ENCODE measurements at places on chromosomes 2 and 18. TPM values are rescaled to one million over a fixed set of nuclear protein-coding genes. Genes with fewer than 3 reads are reported as not detected.
A peak's percentile ranks its signal among the peaks of the same experiment; 100 is the strongest.

Gene DPY30
- total RNA-seq, result 61.0 TPM

Gene DNER
- total RNA-seq, result 1.2 TPM

Gene NCKAP5
- 0.69 TPM for total RNA-seq

Gene SLC9A4
- total RNA-seq, result 7.6 TPM

Gene RFTN2
- total RNA-seq, result under 0.01 TPM

Gene PTGR3
- 4.3 TPM for total RNA-seq

Gene PROKR1
- not detected for total RNA-seq

Gene C2orf15
- 5.6 TPM for total RNA-seq

Gene MAL
- total RNA-seq, result 255 TPM

Gene RTP5
- total RNA-seq, result not detected

Gene NPAS2
- 22.1 TPM for total RNA-seq

Gene CD207
- not detected for total RNA-seq

Gene MC4R
- not detected for total RNA-seq

Gene PIK3C3
- total RNA-seq, result 88.2 TPM

Gene ADGRF3
- total RNA-seq, result not detected

Gene PARD3B
- 5.6 TPM for total RNA-seq

Gene IL1F10
- total RNA-seq, result not detected

Gene FEV
- not detected for total RNA-seq

Gene SATB2
- total RNA-seq, result 2.3 TPM

Gene INO80C
- 4.7 TPM for total RNA-seq

- DNase-seq, result no peak
Observed at GRCh38 chr2:240435948-240436682, 652 bp downstream of the GPC1 start.

DNA sequence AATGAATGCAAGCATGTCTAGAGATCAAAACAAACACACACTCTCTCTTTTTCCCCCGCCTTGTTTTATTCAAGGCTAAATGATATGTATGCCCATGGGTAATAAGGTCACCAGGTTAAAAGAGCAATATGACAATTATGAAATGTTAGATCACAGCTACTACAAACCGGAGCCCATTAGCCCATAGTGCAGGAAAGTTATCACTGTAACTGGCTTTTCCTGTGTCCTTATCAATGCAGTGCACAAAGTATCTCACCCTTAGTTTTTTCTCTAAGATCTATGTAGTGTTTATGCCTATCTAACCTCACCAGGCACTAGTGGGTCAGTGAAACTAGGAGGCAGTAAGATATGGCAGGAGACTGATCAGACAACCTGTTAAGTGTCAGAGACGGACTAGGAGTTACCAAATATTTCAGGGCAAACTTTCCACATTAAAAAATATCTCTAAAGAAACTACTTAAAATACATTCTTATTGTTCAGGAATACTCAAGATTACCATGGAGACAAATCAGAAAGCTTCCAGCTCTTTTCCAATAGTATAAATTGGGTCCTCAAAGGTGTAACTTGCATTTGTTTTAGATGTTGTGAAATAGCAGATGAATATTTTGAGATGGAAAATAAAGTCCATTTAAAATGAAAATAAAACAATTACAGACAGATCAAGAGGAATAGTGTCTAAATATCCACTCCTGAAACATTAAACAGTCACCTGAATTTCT, 282.2 kb downstream of the EXOC6B start:
- DNase-seq, result no peak

GRCh38 chr18:31773774-31774476, 13.2 kb upstream of the SLC25A52 start:
- DNase-seq, result no peak

DNA sequence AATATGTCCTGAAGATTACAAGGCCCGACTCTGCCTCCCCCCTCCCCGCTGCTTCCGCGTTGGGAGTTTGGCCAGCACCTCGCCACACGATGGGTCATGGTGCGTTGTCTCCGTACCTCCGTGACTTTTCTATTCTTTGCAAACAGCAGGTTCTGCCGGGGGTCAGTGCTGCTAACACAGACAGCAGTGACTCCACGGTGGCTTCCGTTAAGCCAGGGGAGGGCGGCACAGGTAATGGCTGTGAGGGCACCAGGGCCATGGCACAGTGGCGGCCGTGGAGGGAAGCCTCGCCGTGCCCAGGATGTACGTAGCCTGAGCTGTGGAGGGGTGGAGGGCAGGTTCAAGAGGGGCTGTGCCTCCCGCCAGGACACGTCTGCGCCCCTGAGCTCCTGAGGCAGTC, 115.5 kb downstream of the NFATC1 start:
- DNase-seq, result no peak

DNA sequence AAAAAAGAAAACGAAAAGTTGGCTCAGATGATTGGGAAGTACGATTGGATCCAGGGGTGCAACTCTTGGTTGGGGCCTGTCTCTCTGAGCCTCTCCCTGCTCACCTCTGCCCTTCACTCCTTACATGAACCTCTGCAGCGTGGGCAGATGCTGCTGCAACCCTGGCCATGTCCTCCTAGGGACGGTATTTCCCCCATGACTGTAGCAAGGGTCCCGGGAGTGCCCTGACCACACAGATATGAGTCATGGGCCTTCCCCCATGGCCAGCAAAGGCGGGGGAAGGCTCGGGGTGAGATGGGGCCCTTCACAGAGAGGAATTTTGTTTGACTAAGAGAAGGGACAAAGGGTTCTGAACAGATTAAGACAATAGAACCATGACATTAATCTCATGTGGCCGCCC, 129.0 kb downstream of the NCK2 start:
- peak; percentile 87 for DNase-seq

GRCh38 chr2:232537079-232537478, 2.4 kb upstream of the CHRNG start:
- no peak for DNase-seq

DNA sequence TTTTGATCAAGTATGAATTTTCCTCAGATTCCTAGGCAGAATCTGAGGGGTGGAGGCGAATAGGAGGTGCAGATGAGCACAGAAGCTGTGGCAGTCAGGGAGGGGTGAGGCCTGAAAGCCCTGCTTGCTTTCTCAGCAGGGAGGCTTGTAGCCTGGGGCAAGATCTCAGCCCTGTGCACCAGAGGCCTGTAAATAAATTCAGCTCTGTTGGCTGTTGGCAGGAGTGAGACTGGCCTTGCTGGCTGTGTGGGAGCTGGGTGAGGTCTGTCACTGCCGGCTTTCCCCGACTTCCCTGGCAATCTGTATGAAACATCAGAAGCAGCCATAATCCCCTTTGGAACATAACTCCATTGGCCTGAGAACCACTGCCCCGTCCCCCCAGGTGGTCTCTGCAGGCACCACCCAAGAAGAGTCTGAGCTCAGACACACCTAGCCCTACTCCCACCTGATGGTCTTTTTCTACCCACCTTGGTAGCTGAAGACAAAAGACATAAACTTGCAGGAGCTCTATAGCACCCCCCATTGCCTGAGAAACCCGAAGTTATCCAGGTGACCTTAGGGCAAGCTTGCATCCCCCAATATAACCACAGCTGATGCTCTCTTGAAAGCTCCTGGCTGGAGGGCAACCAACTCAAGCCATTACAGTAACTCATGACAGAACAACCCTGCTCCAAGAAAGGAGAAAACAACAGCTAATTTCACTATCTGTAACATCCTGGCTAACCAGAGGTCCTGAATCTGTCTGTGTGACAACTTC, 32.3 kb downstream of the EVA1A start:
- peak; percentile 45 for DNase-seq

- DNase-seq, result peak; percentile 31
Observed at GRCh38 chr2:213934560-213934959, 476.3 kb upstream of the VWC2L start.

GRCh38 chr2:47277987-47278386, 122.9 kb upstream of the STPG4 start:
- DNase-seq, result no peak

- DNase-seq, result no peak
Observed at GRCh38 chr18:63266888-63267790, 52.4 kb downstream of the BCL2 start.

GRCh38 chr18:2223849-2224248, 347.5 kb downstream of the METTL4 start:
- DNase-seq, result peak; percentile 60

DNA sequence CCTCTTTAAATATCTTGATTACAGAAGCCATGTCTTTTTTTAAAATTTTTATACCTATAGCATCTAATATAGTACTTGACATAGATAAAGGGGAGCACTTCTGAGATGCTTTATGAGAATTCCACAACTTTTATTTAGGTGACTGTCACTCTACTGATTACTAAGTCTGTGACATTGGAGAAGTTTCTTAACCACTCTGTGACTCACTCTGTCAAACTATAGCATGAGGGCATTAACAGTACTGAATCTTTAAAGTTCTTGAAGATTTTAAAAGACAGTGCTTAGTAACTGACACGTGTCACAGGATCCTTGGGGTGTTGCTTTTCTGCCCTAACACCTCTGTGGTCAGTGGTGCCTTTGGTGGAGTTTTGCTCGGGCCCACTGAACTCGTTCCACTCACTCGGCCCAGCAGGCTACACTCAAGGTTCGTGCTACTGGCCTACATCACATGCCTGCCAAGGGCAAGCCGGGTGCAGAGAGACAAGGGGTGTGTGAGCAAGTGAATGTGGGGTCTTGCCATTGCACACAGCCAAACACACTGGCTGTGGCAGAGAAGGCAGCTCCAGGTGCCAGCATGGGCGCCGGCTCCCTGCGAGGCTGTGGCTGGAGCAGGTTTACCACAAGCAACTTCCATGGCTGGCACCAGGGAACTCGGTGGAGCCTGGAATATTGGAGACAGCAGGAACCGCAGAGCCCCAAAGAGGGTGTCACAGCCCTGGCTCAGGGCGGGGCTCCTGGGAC, 734.0 kb upstream of the CDH7 start:
- DNase-seq, result no peak

- peak; percentile 62 for DNase-seq
Observed at GRCh38 chr2:181892799-181893435, 1.4 kb downstream of the ITPRID2 start.

DNA sequence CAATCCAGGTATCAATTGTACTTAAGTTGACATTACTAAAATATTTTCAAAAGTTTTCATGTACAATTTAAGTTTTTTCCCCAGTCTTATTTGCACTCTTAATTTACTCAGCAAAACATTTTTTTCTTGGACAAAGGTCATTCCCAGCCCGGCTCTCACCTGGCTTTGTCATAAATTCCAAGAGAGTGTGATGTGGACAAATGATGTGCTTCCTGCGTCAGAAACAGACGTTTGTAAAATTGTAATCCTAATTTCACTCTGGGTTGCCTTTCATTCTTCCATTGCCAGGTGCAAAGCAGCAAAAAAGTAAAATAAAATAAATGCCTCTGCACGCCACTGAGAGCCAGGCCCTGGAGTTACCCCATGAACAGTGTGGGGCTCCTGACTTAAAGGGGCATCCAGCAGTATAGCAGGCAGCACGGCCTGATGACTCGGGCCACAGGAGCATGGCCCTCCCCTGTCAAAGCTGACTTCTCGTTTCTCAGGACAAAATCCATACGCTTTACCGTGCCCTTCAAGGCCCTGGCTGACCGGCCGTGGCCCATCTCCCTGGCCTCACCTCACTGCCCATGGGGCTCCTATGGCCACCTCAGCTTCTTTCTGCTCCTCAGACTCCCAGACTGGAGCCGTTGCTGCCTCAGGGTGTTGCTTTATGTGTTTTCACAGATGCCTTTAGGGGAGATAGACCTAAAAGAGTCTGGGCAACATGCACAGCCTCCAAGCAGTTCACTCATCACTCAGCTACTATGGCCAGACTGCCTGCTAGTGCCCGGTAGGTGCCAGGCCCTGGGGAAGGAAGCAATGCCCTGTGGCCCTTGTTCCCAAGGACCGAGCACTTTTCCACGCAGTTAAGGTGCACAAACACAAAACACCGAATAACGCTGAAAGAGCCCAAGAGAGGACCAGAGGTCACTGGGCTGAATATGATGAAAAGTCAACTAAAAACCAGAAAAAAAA, 7.6 kb upstream of the TMEM185B start:
- no peak for DNase-seq

DNA sequence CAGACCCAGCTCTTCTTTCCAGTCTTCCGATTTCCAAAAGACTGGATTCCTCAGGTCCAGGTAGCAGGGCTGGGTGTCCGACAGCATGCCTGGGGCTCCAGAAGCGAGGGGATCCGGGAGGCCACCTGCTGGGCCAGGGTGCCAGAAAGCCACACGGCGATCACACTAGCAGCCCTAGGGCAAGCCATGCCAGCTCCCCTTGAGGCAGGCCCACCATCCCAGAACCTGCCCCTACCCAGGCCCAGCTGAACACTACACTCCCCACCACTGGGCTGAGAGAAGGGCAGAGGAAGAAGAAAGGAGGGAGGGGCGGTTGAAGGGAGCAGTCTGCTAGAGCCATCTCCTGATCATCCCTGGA, 163.1 kb downstream of the TNS1 start:
- DNase-seq, result no peak

GRCh38 chr2:63078852-63079606, 28.4 kb downstream of the OTX1 start:
- DNase-seq, result peak; percentile 88

- DNase-seq, result no peak
Observed at GRCh38 chr2:3316456-3317276, 61.0 kb downstream of the EIPR1 start.

DNA sequence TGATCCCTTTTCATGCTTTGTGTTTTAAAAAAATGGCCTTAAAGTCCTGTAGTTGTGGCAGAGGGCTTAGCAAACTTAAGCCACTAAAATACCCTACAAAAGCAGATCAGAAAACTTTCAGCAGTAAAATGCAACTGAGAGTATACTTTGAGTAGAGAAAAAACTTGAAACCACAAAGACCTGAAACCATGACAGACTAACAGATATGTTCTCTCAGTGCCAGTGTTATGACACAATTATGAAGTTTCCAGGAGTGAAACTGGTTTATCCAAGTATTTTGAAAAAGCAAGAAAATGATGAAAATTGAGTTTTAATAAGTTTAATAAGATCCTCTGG, 74.5 kb downstream of the SPRED2 start:
- no peak for DNase-seq

- no peak for DNase-seq
Observed at GRCh38 chr2:111159641-111160040, 38.9 kb downstream of the BCL2L11 start.

DNA sequence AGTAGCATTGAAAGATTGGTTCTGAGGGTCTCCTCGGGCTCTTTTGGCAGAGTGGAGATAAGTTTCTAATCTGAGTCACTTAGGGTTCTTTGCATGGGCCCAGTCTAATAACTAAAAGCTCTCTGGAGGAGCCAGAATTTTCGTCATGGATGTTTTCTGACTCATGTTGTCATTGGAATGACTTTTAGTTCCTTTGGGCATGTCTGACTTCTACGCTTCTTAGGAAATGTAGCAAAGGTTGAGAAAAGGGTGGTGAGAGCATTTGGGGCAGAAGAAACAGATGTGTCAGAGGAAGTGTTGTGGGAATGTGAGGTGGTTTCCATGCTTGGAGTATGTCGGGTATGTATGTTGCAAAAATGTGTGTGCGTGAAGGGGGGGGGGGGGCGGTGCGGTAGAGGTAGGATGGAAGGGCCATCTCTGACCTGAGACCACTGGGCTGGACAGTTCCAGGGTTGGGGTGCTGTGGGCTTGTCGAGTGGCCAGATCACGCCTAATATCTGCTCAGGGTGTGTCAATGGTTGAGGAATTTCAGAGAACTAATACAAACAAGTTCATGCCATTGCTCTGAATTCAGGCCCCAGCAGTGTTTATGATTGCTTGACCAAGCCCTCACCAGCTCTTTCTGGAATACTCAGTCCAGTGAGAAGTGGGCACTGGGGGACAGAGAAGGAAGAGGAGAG, 26.9 kb downstream of the KLHL29 start:
- DNase-seq, result peak; percentile 72

All from renal cortical epithelial cell (primary cell).